Activated CD8-positive, alpha-beta memory T cell treated with anti-CD3 and anti-CD28 coated beads for 1 hour (primary cell): ENCODE measurements at places on chromosomes 6 and 20.

DNA sequence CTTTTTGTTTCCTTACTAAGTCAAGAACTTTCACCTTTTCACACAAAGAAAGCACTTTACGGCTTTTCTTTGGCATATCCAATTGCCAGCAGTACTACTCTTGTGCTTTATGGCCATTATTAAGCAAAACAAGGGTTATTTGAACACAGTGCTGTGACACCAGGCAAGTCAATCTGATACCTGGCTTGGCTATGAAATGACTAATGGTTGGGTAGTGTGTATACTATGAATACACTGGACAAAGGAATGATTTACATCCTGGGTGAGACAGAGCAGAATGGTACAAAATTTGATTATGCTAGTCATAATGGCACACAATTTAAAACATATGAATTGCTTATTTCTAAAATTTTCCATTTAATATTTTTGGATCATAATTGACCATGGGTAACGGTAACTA is 22.1 kb upstream of the ADGRF1 start:
- DNase-seq, result no peak

GRCh38 chr6:158863646-158864045 is 44.5 kb upstream of the EZR start:
- no peak for DNase-seq

GRCh38 chr6:27471365-27472115 is 1.4 kb downstream of the ZNF184 start:
- no peak for DNase-seq

DNA sequence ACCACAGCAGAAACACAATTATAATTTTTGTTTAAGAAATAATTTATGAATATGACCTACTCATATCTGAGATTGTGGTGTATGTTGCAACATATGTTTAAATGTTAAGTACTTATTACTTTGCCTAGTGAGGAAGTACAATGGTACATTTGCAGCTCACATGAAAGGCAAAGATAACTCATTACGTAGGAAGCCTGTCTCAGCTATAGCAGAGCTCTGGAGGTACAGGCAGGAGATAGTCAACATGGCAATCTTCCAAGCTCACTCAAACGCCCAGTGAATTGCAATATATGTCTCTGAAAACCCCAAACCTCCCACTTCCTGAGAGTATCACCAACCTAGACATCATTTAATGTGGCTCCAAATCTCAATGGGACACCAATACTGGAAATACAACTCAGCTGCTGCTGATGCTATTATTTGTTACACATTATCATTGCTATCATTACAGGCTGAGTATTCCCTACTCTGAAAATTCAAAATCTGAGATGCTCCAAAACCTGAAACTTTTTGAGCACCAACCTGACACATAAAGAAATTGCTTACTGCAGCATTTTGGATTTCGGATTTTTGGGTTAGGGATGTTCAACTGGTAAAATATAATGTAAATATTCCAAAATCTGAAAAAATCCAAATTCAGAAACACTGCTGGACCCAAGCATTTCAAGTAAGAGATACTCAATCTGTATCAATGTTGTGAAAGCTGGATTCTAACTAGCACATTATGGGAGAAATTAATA is 25.1 kb upstream of the GSTA4 start:
- DNase-seq, result no peak

DNA sequence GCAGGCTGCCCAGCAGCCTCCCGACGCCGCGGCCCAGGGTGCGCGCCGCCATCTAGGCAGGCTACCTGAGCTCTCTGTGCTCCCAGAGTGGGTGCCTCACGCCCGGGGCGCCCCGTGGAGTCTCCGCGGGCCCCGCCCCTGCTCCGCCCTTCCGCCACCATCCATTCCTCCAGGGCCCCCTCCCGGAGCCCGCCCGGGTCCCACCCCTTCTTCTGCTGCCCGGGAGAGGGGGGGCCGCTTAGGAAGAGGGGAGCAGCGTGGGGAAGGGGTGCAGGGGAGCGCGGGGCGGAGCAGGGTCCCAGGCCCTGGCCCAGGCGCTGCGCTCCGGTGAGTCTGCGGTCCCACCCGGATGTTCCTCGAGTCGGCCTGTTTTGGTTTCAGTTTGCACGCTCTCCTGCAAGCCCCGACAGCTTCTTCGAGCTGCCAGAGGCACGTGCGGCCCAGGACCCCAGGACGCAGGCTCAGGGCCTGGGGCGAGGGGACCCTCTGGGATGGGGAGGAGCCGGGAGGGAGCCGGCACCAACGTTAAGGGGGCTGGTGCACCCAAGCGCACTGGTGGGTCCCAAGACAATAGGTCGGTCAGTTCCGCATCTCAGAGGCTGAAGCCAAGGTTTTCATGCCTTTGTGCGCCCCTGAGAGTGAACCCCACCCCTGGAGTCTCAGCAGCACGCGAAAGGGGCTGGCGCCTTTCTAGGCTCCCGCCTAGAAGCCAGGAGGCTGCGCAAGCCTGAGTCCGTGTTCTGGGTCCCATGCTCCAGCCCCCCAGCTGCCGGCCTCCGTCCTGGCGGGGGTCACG is at the start of gene ACSS1:
Gene ACSS1, minus strand, starts transcription at position 89 of the 796 bp plus-strand sequence. Its CDS starts 37 bp downstream, at position 52.
- DNase-seq, result peak; percentile 38

DNA sequence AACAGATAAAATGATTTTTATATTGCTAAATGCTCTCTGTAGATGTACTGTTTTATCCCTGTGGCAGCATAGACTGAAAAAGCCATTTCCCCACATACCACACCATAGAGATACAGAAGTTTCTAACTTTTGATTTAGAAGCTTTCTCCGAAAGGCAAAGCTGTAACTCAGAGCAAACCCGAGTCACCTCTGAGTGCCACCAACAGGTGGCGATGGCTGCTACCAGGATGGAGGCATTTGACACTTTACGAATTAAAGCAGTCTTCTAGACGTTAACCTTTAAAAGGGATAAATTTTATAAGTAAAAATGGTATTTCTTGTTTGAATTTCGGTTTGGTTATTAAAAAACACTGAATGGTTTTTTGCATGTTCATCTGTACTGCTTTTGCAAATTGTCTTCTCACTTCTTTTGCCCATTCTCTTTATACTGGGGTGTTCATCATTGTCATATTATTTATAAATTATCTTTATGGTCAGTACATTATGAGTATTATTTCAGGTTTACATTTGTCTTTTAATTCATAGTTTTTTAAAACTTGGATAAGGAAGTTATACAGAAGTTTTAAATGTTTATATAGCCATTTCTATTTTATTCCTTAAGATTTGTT is 201.0 kb upstream of the CEP162 start:
- no peak for DNase-seq

DNA sequence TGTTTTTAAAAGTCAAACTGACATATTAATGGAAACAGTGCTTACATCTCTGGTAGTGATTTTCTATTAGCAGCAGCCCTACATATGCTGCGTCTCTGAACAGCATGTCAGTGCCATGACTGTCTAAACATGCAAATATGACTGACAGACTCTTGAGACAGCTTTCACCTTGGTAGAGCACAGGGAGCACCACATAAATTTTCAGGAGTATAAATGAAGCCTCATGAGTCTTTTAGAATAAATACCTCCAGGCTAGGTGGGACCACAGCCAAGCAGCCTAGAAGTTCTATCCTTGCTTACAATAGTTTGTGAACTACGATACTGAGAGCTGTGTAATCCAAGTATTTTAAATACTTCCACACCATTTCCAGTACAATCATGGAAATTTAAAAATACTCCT is 410.7 kb upstream of the RUNX2 start:
- DNase-seq, result no peak

- DNase-seq, result no peak
Measured at GRCh38 chr20:58986286-58986967, 5.4 kb downstream of the NELFCD start.

- DNase-seq, result no peak
Measured at GRCh38 chr6:162395181-162395580, 332.4 kb downstream of the PRKN start.

GRCh38 chr6:167400482-167401138 is 75.7 kb downstream of the TTLL2 start:
- no peak for DNase-seq

DNA sequence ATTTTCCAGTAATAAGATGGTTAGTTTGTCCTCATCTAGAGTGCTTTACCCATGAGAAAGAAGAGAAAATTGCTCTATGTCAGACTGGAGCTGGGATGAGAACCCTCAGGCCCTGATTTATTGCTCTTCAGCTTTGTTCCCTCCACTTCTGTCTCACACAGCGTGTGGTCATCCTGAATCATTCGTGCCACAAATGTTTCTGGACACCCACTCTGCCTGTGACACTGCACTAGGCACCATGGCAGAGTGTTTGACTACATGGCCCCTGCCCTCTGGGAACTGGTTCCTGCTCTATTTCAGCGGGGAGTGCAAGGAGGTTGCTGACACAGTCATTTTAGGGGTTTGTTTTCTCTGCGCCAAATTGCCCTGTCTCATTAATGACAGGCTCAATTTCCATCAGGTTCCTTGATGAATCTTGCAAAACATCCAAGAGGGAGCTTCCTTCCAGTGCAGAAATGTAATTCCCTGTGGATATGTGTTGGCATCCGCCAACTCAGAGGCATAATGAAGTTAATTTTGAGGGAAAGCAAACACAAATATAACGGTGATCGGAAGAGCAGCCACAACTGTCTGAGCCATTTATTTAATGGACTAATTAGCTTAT is 207.5 kb downstream of the CLIC5 start:
- DNase-seq, result no peak

- DNase-seq, result no peak
Measured at GRCh38 chr6:90184334-90185298, 112.0 kb downstream of the BACH2 start.

DNA sequence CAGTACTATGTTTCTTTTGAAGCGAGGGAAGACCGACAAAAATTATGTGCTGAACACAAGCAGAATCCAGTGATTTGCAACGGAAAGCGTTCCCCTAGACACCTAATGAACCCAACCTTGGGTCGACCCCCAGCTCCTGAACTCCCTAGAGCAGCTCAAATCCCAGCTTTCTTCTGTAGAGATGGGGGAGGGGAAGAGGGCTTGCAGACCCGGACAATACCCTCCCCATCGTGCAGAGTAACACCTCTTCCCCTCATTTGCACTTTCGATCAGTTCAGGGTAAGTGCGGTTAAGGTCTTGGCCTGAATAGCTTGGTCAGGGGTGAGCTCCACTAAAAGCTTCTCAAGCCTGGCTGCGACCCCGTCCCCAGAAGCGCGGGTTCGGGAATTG is 404 bp downstream of the CEP162 start:
- no peak for DNase-seq

DNA sequence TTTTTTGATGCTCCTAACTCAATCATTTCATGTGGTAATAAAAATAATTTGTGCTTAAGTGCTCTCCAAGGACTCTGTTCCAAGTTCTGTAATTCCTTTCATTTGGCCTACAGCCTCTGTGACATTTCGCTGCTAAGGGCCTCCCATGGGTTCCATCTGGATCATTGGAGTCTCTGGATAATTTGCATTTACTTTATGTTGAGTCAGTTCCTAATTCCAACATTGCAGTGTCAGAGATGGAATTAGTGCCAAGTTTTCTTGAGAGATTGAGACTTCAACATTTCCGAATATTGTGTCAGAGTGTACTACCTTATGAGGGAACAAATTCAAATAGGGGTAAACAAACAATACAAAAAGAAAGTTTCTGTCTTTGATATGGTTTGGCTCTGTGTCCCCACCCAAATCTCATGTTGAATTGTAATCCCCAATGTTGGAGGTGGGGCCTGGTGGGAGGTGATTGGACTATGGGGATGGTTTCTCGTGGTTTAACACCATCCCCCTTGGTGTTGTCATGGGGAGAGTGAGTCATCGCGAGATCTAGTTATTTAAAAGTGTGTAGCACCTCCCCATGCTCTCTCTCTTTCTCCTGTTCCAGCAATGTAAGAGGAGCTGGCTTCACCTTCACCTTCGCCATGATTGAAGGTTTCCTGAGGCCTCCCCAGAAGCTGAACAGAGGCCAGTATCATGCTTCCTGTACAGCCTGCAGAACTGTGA is 244.1 kb upstream of the TBX18 start:
- DNase-seq, result no peak

GRCh38 chr6:39104528-39104927 is 10.5 kb downstream of the SAYSD1 start:
- no peak for DNase-seq

- DNase-seq, result no peak
Measured at GRCh38 chr6:150286912-150287311, 81.9 kb upstream of the IYD start.

- no peak for DNase-seq
Measured at GRCh38 chr20:17928633-17929311, 39.8 kb downstream of the SNX5 start.

GRCh38 chr6:133595111-133595761 is 293.7 kb upstream of the TCF21 start:
- DNase-seq, result no peak

DNA sequence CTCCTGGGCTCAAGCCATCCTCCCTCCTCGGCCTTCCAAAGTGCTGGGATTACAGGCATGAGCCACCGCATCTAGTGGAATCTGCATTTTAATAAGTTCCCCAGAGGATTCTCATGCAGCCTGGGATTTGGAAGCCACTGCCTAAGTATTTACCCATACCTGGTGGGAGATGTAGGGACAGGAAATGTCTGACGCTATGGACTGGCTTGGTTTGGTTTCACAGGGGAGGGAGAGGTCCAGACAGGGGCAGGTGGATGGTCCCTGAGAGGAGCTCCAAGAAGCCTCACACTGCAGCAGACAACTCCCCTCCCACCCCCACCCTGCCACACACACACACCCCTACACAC is 4.4 kb downstream of the VSTM2L start:
- DNase-seq, result no peak
